ENCODE measurements at places on chromosomes 5 and 9.
A peak's percentile ranks its signal among the peaks of the same experiment; 100 is the strongest.

GRCh38 chr9:123590499-123590898 lies 234.5 kb downstream of the CRB2 start:
- no peak overlapping the region for H3K27ac ChIP-seq
- H3K4me1 ChIP-seq: peaks cover 9% of the 10 kb centered on the region
- H3K4me3 ChIP-seq: no peak overlapping the region

GRCh38 chr9:69060766-69061165 lies 25.2 kb downstream of the FXN start:
- H3K27me3 ChIP-seq: no peaks in the 10 kb centered on the region
- no peaks in the 10 kb centered on the region for H3K4me1 ChIP-seq
- no peak for DNase-seq
- H3K4me3 ChIP-seq: no peak overlapping the region
- peaks cover 32% of the 10 kb centered on the region for H3K36me3 ChIP-seq

DNA sequence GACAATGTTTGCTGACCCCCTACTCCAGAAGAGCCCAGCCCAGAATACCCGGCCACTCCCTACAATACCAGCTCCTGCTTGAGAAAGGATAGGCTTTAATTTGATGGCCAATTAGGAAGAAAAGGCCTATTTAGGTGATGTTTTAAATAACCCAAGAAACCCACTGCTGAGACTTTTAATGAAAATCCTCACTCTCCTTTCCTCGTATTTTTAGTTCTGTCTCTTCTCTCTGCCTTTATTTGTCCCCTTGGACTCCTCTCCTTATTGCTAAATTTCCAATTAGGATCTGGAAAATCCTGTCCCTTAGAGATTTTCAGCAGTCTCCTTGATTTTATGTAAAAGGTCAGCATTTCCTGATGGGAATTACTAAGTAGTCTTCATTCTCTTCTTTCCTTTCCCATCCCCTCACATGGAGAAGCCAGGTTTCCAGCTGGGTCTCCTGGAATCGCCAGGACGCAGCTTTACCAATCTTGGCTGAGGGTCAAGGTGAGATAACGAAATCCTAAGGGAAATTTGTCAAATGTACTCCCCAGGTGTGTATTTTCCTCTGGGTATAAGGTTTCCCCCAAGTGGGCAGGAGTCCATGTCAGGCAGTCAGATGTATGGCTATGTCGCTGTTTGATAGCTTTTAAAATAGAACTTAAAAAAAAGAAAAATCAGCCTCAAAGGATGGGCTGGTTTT lies 11.7 kb downstream of the STC2 start:
- peaks cover 17% of the 10 kb centered on the region for H3K36me3 ChIP-seq
- peak overlapping the region; percentile 15 for H3K4me3 ChIP-seq
- H3K27ac ChIP-seq: peak overlapping the region; percentile 98
- peaks cover 80% of the 10 kb centered on the region for H3K4me1 ChIP-seq
- no peak for DNase-seq

GRCh38 chr9:14316602-14317300 lies 2.8 kb upstream of the NFIB start:
- peak overlapping the region; percentile 89 for H3K4me3 ChIP-seq
- peak overlapping the region; percentile 99 for H3K27ac ChIP-seq
- no peaks in the 10 kb centered on the region for H3K27me3 ChIP-seq
- H3K4me1 ChIP-seq: peaks cover 51% of the 10 kb centered on the region

- no peaks in the 10 kb centered on the region for H3K36me3 ChIP-seq
- peaks cover 6% of the 10 kb centered on the region for H3K27me3 ChIP-seq
- H3K27ac ChIP-seq: no peak overlapping the region
- H3K4me1 ChIP-seq: no peaks in the 10 kb centered on the region
- no peak overlapping the region for H3K4me3 ChIP-seq
Measured at GRCh38 chr9:98287384-98287783, 31.9 kb upstream of the TBC1D2 start.

- no peaks in the 10 kb centered on the region for H3K36me3 ChIP-seq
- H3K27me3 ChIP-seq: peaks cover 19% of the 10 kb centered on the region
- peaks cover 11% of the 10 kb centered on the region for H3K4me1 ChIP-seq
- DNase-seq: no peak
- no peak overlapping the region for H3K4me3 ChIP-seq
Measured at GRCh38 chr5:11164531-11165294, 403.7 kb upstream of the DAP start.

DNA sequence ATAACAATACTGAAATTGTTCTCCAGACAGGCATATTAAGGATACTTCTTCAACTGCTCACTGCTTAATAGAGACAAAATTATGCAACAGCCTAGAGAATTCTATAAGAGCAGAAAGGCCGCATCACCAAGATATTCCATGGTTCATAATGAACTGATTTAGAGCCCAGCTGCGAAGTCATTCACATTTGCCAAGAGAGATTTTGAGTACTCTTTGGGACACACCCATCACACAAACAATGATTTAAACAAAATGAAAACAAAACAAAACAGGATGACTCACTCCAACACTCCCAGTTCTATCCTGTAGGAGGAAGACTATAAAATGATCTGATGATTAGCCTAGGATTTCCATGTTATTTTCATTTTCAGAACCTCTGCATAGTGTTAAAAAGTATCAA lies 145.7 kb upstream of the GNA14 start:
- no peak overlapping the region for H3K4me3 ChIP-seq
- no peaks in the 10 kb centered on the region for H3K4me1 ChIP-seq

DNA sequence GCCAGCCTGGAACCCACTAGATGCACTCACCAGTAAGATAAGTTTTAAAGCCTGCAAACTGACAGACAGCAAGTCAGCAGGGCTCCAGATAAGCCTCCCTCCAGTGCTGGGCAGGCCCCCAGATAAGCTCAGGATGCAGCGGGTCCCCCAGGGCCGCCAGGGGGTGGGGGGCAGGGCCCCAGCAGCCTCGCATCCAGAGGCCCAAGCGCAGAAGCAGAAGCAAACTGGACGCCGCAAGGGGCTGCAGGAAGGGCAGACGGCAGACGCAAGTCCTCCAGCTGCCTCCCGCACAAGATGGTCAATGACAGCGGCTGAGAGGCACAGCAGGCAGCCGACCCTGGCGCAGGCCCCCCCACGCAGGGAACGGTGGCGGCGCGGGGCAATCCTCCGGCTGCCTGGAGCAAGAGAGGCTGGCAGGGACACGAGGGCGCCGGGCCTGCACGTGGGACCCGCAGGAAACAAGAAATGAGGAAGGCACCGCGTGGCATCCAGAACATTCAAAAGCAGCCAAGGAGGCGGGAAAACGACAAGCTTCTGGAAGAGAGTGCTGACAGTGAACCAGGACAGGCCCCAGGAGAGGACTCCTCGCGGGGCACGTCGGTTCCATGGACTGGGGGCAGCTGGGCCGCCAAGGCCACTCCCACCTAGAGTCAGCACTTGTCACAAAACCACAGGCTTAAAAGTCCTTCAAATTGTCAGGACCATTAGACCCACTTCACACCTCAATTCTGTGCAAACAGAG lies 49.8 kb downstream of the ROR2 start:
- peak overlapping the region; percentile 80 for H3K27ac ChIP-seq
- H3K4me1 ChIP-seq: peaks cover 76% of the 10 kb centered on the region
- no peaks in the 10 kb centered on the region for H3K36me3 ChIP-seq
- no peak for DNase-seq
- no peak overlapping the region for H3K4me3 ChIP-seq

DNA sequence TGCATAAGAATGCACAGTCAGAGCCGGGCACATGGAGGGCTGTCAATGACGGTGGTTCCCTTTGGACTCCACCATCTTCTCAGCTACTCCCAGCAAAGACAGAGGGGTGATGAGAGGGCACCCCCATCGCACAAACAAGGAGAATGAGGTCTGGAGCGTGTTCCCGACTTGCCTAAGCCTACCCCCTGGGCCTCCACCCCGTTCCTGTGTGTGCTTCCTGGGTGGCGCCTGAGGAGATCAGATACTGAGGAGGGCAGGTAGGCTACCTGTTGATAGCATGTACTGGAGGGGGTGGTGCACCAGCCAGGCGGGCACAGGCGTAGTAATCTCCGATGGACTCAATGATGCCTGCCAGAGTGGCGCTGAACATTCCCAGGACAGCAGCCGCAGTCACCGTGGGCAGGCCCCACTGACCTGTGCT lies 4.1 kb downstream of the SLC23A1 start:
- no peak for DNase-seq
- no peak overlapping the region for H3K4me3 ChIP-seq
- no peaks in the 10 kb centered on the region for H3K27me3 ChIP-seq
- H3K4me1 ChIP-seq: peaks cover 11% of the 10 kb centered on the region

- H3K27ac ChIP-seq: no peak overlapping the region
- peaks cover 7% of the 10 kb centered on the region for H3K4me1 ChIP-seq
- no peaks in the 10 kb centered on the region for H3K36me3 ChIP-seq
- no peaks in the 10 kb centered on the region for H3K27me3 ChIP-seq
- no peak for DNase-seq
- no peak overlapping the region for H3K4me3 ChIP-seq
Measured at GRCh38 chr9:125896404-125896803, 149.2 kb downstream of the PBX3 start.

DNA sequence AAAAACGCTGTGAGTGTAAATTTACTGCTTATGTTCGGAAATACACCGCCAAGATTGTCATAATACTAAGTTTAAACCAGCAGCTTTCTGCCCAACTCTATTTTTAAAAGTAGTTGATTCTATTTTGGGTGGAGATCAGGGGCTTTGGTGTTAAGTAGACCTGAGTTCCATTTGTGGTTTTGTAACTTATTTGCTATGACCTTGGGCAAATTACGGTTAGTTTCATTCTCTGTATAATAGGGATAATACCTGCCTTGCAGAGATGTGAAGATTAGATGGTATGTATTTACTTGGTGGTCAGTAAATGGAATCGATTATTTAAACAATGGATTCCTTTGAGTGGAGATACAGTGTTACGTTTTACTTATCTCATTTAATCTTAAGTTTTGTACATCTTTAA lies 1.6 kb downstream of the RAD23B start:
- no peaks in the 10 kb centered on the region for H3K27me3 ChIP-seq
- H3K27ac ChIP-seq: peak overlapping the region; percentile 98
- no peak for DNase-seq
- H3K4me1 ChIP-seq: peaks cover 48% of the 10 kb centered on the region

GRCh38 chr5:68243251-68243650 lies 27.7 kb downstream of the PIK3R1 start:
- H3K4me3 ChIP-seq: no peak overlapping the region
- H3K27me3 ChIP-seq: no peaks in the 10 kb centered on the region
- H3K36me3 ChIP-seq: peaks cover 2% of the 10 kb centered on the region
- DNase-seq: no peak

GRCh38 chr9:129316281-129317030 lies 138.4 kb upstream of the IER5L start:
- DNase-seq: peak; percentile 10
- H3K4me3 ChIP-seq: no peak overlapping the region
- H3K27me3 ChIP-seq: no peaks in the 10 kb centered on the region
- H3K36me3 ChIP-seq: no peaks in the 10 kb centered on the region
- peaks cover 36% of the 10 kb centered on the region for H3K4me1 ChIP-seq

GRCh38 chr5:14893381-14893780 lies 21.8 kb upstream of the ANKH start:
- DNase-seq: no peak
- H3K4me3 ChIP-seq: no peak overlapping the region
- H3K4me1 ChIP-seq: peaks cover 5% of the 10 kb centered on the region
- H3K27me3 ChIP-seq: no peaks in the 10 kb centered on the region
- no peaks in the 10 kb centered on the region for H3K36me3 ChIP-seq
- H3K27ac ChIP-seq: no peak overlapping the region

DNA sequence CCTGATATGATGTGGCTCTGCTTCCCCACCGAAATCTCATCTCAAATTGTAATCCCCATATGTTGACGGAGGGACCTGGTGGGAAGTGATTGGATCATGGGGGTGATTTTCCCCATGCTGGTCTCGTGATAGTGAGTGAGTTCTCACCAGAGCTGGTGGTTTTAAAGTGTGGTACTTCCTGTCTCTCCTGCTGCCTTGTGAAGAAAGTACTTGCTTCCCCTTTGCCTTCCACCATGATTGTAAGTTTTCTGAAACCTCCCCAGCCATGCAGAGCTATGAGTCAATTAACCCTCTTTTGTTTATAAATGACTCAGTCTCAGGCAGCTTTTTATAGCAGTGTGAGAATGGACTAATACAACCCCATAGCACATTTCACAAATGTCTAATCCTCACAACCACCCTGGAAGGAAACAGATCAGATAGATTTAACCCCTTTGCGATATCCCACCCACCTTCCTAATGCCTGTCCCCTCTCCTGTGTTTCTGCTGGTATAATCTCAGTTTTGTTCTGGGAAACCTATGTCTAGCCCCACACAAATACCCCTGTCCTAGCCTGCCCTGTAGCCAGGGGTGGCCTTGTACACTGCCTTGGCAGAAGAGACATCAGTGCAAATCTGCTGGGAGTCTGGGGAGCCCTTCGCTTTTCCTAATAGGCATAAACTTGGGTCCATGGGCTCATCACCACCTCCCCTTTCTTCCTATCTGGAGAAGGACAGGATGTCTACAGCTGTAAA lies 157.0 kb upstream of the RAI14 start:
- H3K36me3 ChIP-seq: peaks cover 1% of the 10 kb centered on the region
- peak overlapping the region; percentile 19 for H3K27ac ChIP-seq
- H3K4me1 ChIP-seq: peaks cover 71% of the 10 kb centered on the region
- no peaks in the 10 kb centered on the region for H3K27me3 ChIP-seq

GRCh38 chr9:137590123-137590468 lies 216 bp downstream of the ZMYND19 start:
- H3K36me3 ChIP-seq: peaks cover 10% of the 10 kb centered on the region
- no peak overlapping the region for H3K4me3 ChIP-seq
- H3K27ac ChIP-seq: no peak overlapping the region
- H3K4me1 ChIP-seq: peaks cover 9% of the 10 kb centered on the region
- no peak for DNase-seq
- H3K27me3 ChIP-seq: no peaks in the 10 kb centered on the region

DNA sequence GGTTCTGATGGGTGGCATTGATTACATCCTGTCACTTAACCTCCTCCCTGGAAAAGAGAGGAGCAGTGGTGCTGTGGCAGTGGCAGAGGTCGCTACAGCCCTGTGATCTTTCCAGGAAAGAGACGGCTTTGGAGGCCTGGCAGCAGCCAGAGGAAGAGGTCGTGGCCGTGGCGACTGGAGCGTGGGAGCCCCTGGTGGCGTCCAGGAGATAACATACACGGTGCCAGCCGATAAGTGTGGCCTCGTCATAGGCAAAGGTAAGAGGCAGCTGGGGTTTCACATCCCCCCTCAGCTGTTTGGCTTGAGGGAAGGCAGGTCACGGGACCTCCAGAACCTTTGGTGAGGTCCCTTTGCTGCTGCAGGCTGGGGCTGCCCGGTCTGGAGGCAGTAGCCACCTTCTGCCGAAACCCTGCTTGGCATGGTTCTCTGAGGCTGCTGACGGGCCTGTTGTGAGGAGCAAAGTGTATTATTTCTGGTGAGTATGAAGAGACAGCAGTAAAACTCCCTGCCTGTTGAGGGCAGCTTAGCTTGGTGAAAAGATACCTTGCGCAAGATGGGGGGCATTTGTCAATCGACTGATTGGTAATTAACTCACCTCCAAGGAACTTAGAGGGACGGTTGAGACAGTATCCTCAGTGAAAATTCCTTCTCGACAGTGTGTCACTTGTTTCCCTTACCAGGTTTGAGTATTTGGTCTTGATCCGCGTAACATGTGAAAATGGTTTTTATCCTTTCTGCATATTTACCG lies 38.0 kb upstream of the PRDM12 start:
- peaks cover 23% of the 10 kb centered on the region for H3K36me3 ChIP-seq
- no peak overlapping the region for H3K4me3 ChIP-seq
- H3K27me3 ChIP-seq: no peaks in the 10 kb centered on the region
- no peak for DNase-seq
- H3K27ac ChIP-seq: no peak overlapping the region
- H3K4me1 ChIP-seq: no peaks in the 10 kb centered on the region

GRCh38 chr5:147170603-147171002 lies 64.2 kb upstream of the STK32A start:
- no peaks in the 10 kb centered on the region for H3K36me3 ChIP-seq
- peaks cover 43% of the 10 kb centered on the region for H3K4me1 ChIP-seq
- DNase-seq: no peak
- peak overlapping the region; percentile 94 for H3K27ac ChIP-seq
- no peak overlapping the region for H3K4me3 ChIP-seq
